Breast epithelium (tissue), 4 donors: ENCODE measurements at places on chromosomes 3 and 15.

DNA sequence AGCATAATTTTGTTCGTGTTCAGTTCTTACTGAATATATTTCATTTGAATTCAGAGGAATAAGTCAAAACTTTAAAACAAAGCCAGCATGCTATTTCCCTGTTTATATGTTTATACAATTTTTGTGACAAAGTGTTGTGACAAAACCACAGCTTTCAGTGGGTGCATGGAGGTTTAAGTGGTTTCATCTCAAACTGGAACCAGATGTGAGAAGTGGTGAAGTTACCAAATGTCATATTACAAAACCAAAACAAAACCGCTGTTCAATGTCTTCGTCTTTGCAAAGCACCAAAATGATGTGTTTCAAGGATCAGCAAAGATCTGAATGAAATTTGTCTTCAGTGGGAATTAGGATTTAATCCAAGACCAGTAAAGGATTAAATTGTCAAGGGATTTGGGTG lies 59.3 kb upstream of the OSTN start:
- DNase-seq: no peak

- DNase-seq: no peak
These were observed 128.1 kb upstream of the WNT5A start for GRCh38 chr3:55615039-55615693.

DNA sequence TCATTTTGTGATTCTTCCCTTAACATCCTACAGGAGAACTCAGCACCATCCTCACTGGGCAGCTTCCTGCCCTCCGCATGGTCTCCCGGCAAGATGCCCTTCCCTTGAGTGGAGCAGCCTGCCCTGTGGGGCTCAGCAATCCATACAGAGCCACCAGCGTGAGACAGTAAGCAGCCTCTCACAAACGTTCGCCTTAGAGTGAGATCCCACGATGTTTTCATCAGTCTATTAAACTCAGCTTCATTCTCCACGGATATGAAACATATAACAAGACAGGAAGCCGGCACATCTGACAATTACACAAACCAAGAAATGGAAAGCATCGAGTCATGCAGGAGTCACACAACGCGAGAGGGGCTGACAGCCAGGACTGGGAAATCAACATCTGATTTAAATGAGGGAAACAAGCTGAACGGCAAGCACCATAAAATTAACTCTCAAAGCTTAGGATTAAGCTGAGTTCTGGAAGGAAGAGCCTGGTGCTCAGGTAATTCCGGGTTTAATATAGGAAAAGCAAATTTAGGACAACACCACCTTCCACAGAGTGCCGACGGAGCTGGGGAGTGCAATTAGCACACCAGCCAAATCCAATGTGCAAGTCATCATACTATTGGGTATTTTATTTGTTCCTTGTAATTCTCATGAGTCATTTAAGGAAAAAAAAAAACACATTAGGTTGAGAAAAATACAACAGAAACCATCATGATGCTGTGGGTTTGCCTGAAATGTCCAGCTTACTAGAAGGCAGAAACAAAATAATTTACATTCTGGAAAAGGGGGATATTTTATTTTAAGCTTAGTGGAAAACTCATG lies 272.0 kb downstream of the OCA2 start:
- no peak for DNase-seq

GRCh38 chr15:41772720-41773331 lies 1.5 kb upstream of the MAPKBP1 start:
- DNase-seq: peak; percentile 57

DNA sequence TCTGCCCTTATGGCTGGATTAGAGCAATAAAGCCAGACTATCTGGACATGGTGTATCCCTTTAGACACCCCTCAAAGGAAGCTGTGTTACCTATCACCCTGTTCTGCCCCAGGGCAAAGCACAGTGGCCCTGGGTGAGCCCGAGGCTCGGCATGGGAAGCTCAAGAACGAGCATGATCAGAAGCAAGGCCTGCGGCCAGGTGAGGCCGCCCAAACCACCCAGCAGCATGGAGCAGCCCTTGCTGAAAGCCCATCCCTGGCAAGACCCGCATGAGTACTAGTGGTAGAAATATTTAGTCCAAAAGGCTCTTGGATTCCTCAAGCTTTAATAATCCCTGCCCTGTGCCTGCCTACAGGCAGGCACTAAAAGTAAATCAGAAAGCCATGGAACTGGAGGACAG lies 261.1 kb downstream of the MEX3B start:
- DNase-seq: no peak

DNA sequence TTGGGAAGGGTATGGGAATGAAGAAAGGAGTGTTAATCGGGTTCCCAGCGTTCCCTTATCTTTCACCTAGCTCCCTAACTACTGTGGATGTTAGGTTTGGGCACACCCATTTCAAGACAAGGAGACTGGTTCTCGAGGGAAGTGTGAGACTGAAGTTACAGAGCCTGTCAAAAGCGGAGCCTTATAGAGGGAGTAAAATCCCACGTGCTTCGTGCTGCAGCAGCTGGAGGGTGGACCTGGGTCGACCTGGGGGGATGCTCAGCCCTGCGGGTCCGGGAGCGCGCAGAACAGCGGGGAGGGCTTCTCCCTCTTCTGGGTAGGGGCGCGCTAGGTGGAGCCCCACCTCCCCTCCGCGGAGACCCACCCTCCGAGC lies 314 bp upstream of the TMED3 start:
- DNase-seq: no peak

- no peak for DNase-seq
These were observed 101.7 kb downstream of the ZNF609 start for GRCh38 chr15:64562003-64562640.

DNA sequence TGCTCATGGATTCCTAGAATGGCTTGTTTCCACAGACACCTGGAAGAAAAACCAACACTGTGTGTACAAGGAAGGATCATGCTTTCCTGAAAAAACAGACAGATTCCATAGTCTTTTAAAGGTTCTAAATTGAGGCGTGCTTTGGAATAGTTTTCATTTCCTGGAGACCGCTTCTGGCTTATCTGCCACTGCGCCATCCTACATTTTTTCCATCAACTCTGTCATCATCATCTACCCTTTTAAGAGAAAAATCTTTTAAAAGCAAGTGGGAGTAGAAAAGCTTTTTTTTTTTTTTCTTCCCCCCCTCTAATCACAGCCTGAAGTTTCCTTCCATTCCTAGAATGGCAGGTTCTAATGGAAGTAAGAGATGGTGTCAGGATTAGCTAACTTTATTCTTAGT lies 379.4 kb upstream of the C2CD4B start:
- DNase-seq: no peak

- no peak for DNase-seq
These were observed 108.5 kb downstream of the TNIK start for GRCh38 chr3:171351676-171352075.

DNA sequence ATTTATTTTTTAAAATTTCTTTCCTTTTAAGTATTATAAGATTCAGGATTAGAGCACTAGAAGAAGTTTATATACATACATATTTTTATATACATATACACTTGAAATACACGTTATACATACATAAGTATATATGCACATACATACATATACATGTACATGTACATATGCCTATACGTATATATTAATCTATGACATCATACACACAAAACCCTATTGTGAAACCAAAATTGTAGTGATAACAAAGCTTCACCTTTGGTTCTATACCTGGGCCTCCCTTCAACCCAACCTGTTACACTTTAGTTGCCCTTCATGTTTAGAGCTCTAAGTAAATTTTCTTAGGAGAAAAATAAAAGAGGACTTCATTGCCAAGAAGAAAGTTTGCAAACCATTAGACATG lies 17.0 kb downstream of the AADACL2 start:
- DNase-seq: no peak
